ENCODE measurements at places on chromosomes 13 and 19. TPM values are rescaled to one million over a fixed set of nuclear protein-coding genes. Genes with fewer than 3 reads are reported as not detected.

PRR22 gene
- not detected for polyA plus RNA-seq

ZNF614 gene
- 3.3 TPM for polyA plus RNA-seq

PCDH9 gene
- 0.09 TPM for polyA plus RNA-seq

RGL3 gene
- not detected for polyA plus RNA-seq

SIAH3 gene
- not detected for polyA plus RNA-seq

DPRX gene
- not detected for polyA plus RNA-seq

Data from CD4-positive, CD25-positive, alpha-beta regulatory T cell (primary cell).